GOT3 (cell line): ENCODE measurements at places on chromosomes 11 and 22.

DNA sequence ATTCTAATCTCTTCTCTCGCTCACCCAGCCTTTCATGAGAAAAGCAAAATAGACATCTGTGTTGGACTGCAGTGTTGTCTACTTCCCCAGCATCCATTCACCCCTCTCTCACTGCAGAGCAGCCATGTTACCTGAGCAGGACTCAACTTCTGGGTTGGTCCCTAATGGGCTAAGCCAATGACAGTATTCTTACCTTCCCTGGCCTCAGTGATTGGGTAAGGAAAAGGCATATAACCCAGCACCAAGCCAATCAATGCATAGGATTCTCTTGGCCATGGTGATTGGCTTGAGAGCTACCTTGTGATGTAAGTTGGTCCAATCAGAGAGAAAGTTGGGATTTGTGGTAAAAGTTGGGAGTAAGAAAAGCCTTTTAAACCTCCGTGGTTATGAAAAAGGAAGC is 99.8 kb upstream of the NECTIN1 start:
- DNase-seq: no peak

- no peak for DNase-seq
Observed at GRCh38 chr11:114016986-114017385, 42.1 kb downstream of the HTR3A start.

- DNase-seq: no peak
Observed at GRCh38 chr11:96538104-96538503, 148.3 kb downstream of the JRKL start.

DNA sequence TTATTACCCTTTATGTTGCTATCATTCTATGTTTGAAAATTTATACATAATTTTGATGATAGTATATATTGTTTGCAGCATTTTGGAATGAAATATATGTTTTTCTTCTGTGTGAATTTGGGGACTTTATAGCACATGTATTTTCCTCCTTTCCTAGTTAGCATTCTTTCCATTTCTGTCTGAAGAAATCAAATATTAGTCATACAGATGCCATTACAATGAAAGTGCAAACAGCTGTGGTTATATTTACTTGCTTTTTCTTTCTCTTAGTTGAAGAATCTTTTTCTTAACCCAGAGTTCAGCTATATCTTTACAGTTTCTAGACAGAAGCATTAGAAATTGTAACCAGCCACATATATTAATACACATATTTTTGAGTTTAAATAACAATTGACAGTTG is 753.1 kb upstream of the ARHGAP42 start:
- DNase-seq: no peak

DNA sequence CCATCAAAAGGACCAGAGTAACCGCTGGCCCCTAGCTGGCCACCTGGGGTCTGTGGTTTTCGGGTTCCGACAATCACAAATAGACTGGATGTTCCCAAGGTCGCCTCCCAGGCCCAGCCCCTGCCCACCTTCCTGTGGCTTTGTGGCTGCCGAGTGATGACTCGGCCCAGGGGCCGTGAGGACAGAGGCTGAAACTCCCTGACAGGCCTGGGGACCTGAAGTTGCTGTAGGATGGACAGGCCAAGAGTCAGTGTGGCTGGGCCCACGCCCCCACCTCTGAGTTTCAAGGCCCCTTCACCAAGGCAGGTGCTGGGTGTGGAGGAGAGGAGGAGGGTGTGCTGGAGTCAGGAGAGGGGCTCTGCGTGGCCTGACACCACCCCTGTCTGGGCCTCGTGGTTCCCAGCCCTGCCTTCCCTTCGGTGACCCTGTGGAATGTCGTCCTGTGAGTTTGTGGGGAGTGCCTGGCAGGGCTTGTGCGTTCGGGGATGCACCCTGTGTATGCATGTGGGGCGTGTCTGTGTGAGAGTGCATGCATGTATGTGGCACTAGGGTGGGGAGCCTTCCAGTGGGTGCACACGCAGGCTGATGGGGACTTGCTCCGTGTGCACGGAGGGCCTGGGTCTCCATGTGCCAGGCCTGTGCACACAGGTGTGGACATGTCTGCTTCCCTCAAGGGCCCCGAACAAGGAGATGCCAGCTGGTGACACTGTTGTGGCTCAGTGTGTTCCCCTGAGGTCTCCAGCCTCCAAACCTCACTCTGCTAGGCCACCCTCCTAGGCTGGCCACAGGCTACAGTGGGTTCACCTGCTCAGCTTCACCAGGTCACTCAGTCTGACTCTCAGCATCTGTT is 8.4 kb upstream of the MGAT3 start:
- no peak for DNase-seq

DNA sequence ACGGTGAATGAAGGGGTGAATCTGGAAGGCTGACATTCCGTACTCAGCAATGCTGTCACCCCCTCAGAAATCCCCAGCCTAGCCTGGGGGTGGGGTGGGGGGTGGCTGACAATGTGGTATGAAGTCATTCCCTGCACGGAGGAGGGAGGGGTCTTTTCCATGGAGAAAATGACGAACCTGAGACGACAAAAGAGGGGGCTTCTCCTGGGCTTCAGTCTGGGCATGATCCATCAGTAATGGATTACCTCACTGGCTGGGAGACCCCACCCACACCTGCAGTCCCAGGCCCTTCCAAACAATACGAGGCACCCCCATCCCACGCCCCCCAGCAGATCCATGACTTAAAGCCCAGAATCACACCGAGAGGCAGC is 1.0 kb downstream of the KIAA0930 start:
- no peak for DNase-seq
